ENCODE measurements at places on chromosomes 1 and 21. TPM values are rescaled to one million over a fixed set of nuclear protein-coding genes. Genes with fewer than 3 reads are reported as not detected.

B3GALT2 gene
- 0.93 TPM for total RNA-seq

PIAS3 gene
- total RNA-seq = 31.1 TPM

CELA3B gene
- total RNA-seq = not detected

LEFTY1 gene
- total RNA-seq = not detected

LCE1F gene
- total RNA-seq = not detected

ECM1 gene
- 1.6 TPM for total RNA-seq

PRKAA2 gene
- total RNA-seq = not detected

NAXE gene
- total RNA-seq = 39.7 TPM

DTL gene
- total RNA-seq = 0.60 TPM

MATN1 gene
- total RNA-seq = 0.96 TPM

SELENON gene
- 19.2 TPM for total RNA-seq

KRTAP8-1 gene
- total RNA-seq = not detected

OPTC gene
- total RNA-seq = not detected

TFF2 gene
- total RNA-seq = not detected

S100A1 gene
- total RNA-seq = not detected

PLA2G2C gene
- not detected for total RNA-seq

CFH gene
- total RNA-seq = 0.21 TPM

PPP2R5A gene
- total RNA-seq = 49.6 TPM

RGS8 gene
- total RNA-seq = not detected

INSRR gene
- not detected for total RNA-seq

PCBP3 gene
- total RNA-seq = not detected

SLC25A34 gene
- 2.6 TPM for total RNA-seq

NHLH2 gene
- total RNA-seq = not detected

RGS21 gene
- not detected for total RNA-seq

HMCN1 gene
- 0.14 TPM for total RNA-seq

KCNJ6 gene
- total RNA-seq = not detected

DCLRE1B gene
- total RNA-seq = 5.5 TPM

HIVEP3 gene
- total RNA-seq = 6.3 TPM

KMO gene
- 0.71 TPM for total RNA-seq

SPSB1 gene
- 1.5 TPM for total RNA-seq

GJB4 gene
- not detected for total RNA-seq

CLDN17 gene
- not detected for total RNA-seq
